ENCODE measurements at places on chromosomes 13 and 19.

- DNase-seq, result no peak
These were observed 5.3 kb downstream of the KCNN1 start for GRCh38 chr19:17972230-17972629.

GRCh38 chr13:40518481-40518882 is 148.0 kb downstream of the FOXO1 start:
- DNase-seq, result peak; percentile 75

- DNase-seq, result no peak
These were observed 2166.4 kb downstream of the PCDH9 start for GRCh38 chr13:65063753-65064152.

DNA sequence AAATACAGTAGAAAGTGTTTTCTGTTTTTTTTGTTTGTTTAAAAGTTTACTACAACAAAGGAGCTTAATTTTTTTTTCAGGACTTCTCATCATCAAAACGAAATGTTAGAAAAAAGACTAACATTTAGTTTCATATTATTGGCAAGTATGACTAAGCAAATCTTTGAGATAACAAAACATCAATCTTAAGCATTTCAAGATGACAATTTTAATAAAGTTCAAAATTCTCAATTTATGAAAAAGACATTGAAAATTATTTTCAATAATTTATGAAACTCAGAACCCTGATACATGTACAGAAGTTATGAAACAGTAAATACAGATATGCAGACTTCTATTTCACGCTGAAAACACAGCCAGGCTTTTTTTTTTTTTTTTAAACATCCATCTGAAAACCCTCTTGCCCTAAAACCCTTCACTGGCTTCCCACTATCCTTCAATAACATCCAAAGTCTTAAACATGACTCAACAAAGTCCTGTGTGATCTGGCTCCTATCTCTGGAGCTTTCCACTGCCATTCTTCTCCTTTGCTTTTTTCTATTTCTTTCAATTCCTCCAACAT is 3.9 kb downstream of the RBM26 start:
- DNase-seq, result no peak

- no peak for DNase-seq
These were observed 206.1 kb downstream of the DNAJC15 start for GRCh38 chr13:43229506-43229905.

DNA sequence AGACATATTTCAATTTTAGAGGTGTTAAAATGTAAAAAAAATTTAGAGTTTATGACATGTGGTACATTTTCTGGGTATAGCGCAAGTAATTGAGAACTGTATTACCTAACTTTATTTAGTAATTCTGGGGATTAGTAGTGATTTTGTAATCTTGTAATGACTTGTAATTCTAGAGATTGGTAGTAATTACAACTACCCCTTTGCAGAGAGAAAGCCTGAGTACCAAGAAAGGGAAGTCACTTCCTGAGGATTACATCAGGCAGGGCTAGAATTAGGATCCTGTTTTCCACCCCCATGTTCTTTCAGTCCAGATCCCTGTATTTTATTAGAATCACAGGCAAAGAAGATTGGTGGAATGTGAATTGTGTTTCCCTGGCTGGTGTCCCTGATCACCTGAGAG is 274.9 kb downstream of the KCNRG start:
- DNase-seq, result no peak

DNA sequence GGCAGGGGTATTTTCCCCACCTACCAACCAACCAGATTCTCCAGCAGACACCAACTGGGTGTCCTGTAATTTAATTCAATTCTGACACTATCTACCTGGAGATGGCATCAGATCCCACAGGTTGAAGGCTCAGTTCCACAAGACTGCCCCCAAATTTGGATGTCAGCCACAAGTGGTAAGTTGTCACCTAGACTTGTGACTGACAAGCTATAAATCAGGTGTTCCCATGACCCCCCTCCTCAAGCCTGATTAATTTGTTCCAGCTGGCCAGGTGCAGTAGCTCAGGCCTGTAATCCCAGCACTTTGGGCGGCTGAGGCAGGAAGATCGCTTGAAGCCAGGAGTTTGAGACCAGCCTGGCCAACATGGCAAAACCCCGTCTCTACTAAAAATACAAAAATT is 10.6 kb upstream of the HAUS5 start:
- no peak for DNase-seq

- no peak for DNase-seq
These were observed 184.4 kb upstream of the HTR2A start for GRCh38 chr13:47081246-47081645.

DNA sequence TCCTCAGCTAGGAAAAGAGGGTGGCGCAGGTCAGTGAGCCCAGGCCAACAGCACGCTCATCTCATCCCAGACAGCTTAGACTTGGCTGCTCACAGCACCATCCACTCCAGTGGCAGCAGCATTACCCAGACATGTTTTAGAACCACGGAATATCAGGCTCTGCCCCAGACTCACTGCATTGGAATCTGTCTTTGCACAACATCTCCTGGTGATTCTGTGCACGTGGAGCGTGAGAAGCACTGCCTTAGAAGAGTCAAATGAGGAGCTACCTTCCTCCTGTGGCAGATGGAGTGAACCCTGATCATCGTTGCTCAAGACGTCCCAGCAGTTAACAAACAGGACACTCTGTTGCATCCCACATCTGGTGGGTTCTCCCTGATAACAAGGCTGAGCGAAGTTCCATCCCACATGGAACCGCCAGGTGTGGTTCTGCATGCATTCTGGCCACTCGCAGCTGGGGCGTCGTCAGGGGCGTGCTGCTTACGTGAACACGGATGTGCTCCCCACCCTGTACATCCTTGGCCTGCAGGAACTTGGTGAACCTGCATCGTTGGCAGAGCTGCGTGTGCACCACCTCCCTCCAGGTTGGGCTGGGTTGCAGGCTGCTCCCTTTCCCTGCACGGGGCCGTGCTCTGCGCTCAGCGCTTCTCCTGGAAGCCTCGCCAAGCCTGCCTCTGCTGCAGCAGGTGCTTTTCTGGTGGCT is 25.2 kb upstream of the ATP11A start:
- DNase-seq, result no peak

- DNase-seq, result no peak
These were observed 20.4 kb upstream of the CPB2 start for GRCh38 chr13:46124967-46125933.

DNA sequence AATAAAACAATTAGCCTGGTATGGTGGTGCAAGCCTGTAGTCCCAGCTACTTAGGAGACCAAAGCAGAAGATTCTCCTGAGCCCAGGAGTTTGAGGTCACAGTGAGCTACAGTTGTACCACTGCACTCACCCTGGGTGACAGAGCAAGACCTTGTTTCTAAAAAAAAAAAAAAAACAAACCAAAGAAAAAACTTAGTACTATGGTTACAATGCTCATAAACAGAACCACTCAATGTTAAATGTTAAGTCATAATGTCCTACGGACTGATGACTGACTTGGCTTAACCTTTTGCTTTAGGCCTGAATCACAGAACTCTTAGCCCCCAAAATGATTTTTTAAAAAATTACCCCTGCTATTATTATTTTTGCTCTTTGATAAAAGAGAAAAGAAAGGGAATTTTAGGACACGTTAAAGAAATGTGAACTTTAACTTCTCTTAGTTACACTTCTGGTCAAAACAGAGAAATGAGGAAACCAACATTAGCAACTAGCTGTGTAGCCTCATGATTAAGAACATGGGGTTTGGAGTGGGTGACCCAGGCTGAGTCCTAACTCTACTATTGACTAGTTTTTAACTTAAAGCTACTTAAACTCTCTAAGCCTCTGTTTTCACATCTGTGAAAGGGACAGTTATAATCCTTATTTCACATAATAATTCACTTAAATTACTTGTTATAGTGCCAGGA is 13.7 kb upstream of the ELF1 start:
- no peak for DNase-seq

DNA sequence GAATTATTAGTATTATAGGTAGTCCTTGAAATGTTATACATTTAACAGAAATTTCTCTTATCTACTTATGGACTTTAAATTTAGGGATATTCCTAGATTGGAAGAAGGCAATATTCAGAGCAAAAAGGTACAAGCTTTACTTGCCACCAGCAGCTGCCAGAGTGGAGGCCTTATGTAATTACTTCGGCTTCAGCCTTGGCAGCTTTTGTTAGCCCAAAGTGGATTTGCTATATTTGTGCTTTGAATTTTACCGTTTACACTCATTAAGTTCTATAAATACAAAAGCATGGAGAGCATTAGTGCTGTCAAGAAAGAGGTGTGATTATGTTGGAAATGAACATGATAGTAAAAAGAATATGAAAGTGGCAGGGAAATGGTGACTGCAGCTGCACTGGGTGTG is 319.9 kb downstream of the ATP8A2 start:
- no peak for DNase-seq

GRCh38 chr19:5091684-5092480 is 123.0 kb downstream of the KDM4B start:
- DNase-seq, result no peak
